ENCODE measurements at places on chromosomes 1 and 21. TPM values are rescaled to one million over a fixed set of nuclear protein-coding genes. Genes with fewer than 3 reads are reported as not detected.

DNA sequence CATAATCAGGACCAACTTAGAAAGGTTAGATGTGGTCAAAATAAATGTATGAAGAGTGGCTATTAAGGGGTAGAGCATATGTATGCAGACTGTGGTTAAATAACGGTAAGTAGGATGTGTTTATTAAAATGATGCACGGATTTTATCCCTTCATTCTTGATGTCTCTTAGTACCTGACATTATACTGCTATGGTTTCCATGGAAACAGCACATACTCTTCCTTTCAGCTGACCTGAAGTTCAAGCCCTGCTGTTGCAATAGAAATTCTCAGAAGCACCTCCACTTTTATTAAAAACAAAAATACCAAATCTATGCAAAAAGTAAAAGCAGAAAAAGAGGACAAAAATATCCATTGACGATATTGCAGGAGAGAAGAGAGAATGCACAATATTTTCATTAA is 381.4 kb downstream of the RWDD3 start:
- DNase-seq: no peak

ERI3 gene
- 47.7 TPM for total RNA-seq

PRAMEF18 gene
- total RNA-seq: not detected

- no peak for DNase-seq
Measured at GRCh38 chr1:244155661-244156060, 104.6 kb downstream of the ZBTB18 start.

GRCh38 chr1:41872074-41872473 is 46.6 kb downstream of the HIVEP3 start:
- DNase-seq: no peak

WDR4 gene
- total RNA-seq: 11.5 TPM

DNA sequence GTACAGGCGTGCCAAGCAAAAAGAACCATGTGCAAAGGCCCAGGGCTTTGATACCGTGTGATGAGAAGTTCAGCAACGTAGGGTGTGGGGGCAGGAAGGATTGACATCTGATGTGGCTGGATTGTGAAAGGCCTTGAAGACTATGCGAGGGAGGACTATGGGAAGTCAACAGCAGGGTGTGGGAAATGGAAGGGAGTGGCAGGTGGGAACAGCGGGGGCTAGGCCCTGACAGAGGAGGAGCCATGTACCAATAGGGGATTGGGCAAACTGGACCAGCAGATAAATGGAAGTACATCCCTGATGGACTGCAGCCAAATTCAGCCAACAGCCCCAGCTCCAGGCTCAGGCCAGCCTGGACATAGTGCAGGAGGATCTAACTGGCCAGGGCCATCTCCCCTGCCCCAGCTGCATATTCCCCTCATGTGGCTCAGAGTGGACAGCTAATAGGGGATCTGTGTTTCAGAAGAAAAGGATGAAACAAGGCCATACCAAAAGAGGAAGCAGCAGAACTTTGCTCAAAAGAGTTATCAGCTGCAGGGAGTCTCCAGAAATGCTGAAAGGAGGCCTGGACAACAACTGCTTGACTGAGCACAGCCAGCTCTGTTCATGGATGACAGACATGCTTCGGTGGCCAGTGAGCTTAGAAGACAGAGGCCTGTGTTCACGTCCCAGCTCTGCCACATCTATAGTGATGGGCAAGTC is 140.2 kb upstream of the SGIP1 start:
- no peak for DNase-seq

EPHB2 gene
- total RNA-seq: 48.0 TPM

DNA sequence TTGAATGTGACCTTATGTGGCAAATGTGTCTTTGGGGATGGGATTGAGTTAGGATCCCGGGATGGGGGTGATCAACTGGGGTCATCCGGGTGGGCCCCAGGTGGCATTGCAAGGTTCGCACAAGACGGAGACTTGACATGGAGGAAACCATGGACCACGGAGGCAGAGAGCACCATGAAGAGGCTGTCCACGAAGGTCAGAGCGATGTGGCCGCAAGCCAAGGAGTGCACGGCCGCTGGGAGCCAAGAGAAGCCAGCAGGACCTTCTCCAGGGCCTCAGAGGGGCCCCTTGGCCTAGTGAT is 22.3 kb upstream of the COL18A1 start:
- DNase-seq: peak; percentile 53

- DNase-seq: no peak
Measured at GRCh38 chr1:22418933-22419382, 32.7 kb upstream of the ZBTB40 start.

GRCh38 chr1:15282810-15283474 is 35.9 kb downstream of the FHAD1 start:
- DNase-seq: no peak

F3 gene
- 4.5 TPM for total RNA-seq

PGLYRP3 gene
- total RNA-seq: not detected

DNA sequence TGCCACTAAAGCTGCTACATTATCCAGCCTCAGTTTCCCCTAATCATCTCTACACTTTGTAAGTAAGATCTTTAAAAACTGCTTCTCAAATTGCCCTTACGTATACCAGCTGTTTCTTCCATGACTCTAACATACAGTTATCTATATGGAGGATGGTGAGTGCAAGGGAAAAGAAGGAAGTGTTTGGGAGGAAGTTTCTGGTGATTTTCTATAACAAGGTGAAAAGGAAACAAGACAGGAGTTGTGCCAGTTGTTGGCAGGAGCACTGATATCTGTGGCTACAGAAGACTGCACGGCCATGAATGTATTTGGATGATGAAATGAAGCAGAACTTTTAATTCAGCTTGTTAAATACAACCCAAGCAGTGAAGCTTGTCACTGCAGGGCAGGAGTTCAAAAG is 32.3 kb upstream of the NHLH2 start:
- DNase-seq: no peak

CDC20 gene
- 14.5 TPM for total RNA-seq

GRCh38 chr1:150149271-150150132 is at the start of gene PLEKHO1:
Gene PLEKHO1 (plus strand): TSS chr1:150149916. CDS start chr1:150150258, 342 bp downstream.
- DNase-seq: no peak

HCRTR1 gene
- total RNA-seq: 0.21 TPM

- no peak for DNase-seq
Measured at GRCh38 chr1:28329395-28330153, 734 bp downstream of the MED18 start.

SMCP gene
- not detected for total RNA-seq

APOBEC4 gene
- total RNA-seq: not detected

NPHP4 gene
- total RNA-seq: 7.6 TPM

DNA sequence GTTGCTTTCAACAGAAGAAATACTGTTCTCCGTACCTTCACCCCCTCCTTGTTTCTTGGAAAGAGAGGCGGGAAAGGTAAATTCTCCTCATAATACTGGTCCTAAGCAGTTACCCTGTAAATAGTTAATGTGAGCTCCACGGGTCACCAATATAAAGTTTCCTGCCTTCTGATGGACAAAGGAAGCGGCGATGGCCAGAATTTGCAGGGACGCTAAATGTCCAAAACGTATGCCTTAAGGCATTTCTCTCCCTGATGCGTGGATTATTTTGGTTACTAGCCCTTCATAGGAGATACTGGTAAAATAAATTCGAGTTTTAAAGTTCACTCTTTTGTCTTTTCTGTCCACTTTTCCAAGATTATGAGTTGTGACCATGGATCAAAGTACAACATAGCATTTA is 898 bp upstream of the PTGS2 start:
- DNase-seq: no peak

- DNase-seq: no peak
Measured at GRCh38 chr1:55309053-55309452, 93.9 kb upstream of the USP24 start.

MCOLN3 gene
- total RNA-seq: not detected

DNA sequence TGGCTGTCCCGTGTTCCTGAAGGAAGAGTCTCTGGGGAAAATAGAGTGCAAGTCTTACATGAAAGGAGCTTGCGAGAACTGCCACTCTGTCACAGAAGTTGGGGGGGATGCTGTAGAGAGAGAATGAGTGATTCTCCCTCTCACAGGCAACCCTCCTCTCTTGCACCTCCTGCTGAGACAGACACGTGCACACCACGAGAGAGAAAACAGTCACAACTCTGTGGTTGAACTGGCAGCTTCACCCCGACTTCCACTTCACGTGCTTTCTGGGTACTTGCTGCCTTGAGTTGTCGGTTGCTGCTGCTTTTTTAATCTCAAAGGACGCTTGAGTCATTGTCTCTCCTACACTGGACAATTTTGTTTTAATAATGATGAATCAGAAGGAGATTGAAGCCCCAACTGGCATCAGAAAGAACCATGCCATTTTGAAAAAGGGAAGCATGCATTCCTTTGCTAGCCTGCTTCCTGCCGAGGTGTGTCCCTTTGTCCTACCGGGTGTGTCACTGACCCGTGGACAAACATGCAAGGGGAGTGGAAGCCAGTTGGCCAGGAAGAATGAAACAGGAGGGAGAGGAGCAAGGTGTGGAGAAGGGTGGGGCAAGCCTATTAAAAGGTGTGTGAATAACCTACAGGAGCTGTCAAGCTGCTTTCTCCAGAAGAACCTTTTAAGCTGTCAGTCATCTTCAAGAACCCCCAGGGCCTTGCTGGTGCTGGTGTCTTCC is 164.2 kb downstream of the CACNA1E start:
- no peak for DNase-seq

AGT gene
- total RNA-seq: 18.1 TPM

MTX1 gene
- 28.2 TPM for total RNA-seq

GRCh38 chr1:186454981-186455380 is 5.9 kb downstream of the PDC start:
- DNase-seq: no peak

CTTNBP2NL gene
- 52.2 TPM for total RNA-seq

ATP1A2 gene
- total RNA-seq: 2.9 TPM

GRCh38 chr1:108962681-108963051 is 618 bp downstream of the CLCC1 start:
- no peak for DNase-seq

DNA sequence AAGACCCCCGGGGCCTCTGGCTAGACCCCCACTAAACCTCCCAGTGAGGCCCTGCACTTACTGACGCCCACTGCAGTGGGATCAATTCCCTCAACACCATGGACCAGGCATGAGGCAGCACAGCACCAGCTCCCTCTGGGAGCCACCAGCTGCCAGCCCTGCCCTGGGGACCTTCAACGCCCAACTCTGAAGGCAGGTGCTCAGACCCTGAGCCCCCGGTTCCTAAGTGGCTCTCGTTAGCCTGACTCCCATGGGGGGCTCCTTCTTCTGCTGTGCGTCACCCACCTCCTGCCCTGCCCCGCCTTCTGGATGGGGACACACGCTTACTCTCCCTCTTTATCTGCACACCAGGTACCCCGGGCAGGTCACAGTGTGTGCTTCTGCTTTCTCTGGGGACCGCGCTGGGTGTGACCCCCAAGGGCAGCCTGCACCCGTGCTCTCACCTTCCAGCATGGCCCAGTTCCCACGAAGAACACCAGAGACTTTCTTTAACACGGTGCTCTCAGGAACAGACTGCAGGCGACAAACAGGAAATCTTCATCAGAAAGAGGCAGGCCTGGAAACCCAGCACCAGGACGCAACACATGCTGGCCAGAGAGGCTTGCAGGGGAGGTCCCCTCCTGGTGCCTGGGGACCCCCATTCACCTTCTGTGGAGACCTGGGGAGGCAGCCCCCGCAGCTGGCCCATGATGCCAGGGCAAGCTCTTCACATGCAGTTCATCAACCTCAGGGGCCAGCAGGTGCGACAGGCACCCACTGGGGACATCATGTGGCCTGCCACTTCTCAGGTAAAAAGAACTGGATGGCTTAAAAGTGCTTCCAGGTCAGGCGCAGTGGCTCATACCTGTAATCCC is 27.3 kb downstream of the WDR4 start:
- DNase-seq: no peak

MSH4 gene
- 0.20 TPM for total RNA-seq

- no peak for DNase-seq
Measured at GRCh38 chr1:168468042-168468809, 75.6 kb downstream of the XCL2 start.

GRCh38 chr1:66925944-66926343 is 1.2 kb downstream of the MIER1 start:
- DNase-seq: no peak

DNA sequence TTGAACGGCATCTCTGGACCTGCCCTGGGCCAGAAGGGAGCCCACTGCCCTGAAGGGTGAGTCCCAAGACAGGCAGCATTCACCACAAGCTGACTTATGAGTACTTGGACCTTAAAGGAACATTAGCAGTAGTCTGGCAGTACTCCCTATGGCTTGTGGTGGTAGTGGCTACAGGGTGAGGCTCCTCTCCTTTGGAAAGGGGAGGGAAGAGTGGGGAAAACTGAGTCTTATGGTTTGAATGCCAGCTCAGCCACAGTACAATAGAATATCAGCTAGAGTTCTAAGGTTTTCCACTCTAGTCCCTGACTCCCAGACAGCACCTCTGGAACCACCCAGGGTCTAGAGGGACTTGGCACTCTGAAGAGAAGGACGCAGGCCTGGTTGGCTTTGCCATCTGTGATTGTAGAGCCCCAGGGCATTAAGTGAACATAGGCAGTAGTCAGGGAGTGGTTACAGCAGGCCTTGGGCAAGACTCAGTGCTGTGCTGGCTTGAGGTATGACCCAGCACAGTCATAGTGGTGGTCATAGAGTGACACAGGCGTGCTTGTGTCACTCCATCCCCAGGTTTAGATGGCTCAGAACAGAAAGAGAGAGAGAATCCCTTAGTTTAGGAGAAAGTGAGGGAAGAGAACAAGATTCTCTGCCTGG is 31.0 kb downstream of the CD53 start:
- DNase-seq: no peak

Data from chondrocyte (in vitro differentiated cells).